ENCODE measurements at places on chromosomes 6 and 20.

DNA sequence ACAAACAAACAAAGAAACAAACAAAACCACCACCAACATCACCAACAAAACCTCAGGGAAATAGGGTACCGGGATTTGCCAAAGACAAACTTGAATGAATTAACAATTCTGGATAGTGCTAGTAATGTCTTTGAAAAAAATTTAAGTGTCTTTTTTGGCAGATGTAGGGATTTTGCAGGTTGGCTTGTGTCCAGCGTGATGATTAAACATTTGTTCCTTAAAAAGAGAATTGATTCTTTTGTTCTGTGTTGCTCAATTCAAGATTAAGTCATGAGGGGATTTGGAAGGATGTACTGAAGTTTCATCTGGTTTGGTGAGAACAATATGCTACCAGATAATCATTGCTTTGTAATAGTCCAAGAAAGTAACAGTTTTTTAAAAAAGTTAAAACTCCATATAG lies 125.1 kb upstream of the HS3ST5 start:
- no peak for DNase-seq

DNA sequence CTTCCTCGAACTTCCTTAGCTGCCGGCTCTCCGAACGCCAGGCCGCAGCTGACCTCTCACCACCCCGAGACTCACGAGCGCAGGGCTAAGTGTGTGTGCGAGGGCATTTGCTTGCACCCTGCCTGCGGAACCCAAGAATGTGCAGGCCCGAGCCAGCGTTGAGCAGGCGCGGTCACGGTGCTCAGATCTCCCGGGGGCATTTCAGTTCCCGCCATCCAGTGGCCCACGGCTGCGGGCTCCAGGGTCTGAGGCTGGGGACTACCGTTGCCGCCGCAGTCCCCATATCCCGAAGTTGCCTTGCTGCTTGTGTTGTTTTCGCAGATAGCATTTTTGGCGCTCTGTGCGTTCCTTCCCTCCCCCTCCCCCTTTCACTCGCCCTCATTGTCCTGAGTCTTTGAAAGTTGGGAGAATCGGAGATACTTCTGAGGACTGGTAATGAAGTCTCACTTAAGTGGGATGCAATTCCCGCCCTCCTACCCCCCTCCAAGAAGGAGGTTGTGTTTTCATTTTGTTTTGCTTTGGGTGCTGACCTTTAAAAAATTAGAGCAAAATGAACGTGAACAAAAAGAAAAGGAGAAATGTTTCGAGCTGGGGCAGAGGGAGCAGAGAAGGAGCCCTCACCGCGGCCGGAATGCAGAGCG lies 1.7 kb downstream of the NR2E1 start:
- DNase-seq: peak; percentile 22

DNA sequence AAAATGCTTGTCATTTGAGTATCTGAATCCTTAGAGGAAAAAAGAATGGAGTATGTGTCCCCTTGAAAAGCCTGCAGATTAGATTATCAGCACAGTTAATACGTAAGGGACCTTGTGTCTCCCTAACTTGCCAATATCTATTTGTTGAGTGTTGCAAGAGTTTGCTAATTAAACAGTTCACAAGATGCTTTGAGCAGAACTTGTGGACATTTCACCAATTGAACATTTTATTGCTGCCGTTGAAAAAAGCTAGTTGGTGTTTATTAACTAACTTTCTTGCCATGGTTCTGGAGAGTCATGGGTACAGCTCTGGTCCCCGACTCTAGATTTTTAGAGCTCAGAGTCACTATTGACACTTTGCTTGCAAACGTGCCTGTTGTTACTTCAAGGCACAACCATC lies 30.6 kb upstream of the PRDM1 start:
- DNase-seq: no peak

- peak; percentile 74 for DNase-seq
These were observed 8.9 kb downstream of the FAM217B start for GRCh38 chr20:59948828-59949720.
